ENCODE measurements at places on chromosomes 13 and 19. TPM values are rescaled to one million over a fixed set of nuclear protein-coding genes. Genes with fewer than 3 reads are reported as not detected.

The TEX26 gene
- not detected for total RNA-seq

- DNase-seq: no peak
Measured at GRCh38 chr13:71306821-71307220, 560.2 kb downstream of the DACH1 start.

GRCh38 chr13:38758277-38758676 is 71.4 kb downstream of the FREM2 start:
- no peak for DNase-seq

GRCh38 chr13:97179501-97179900 is 42.6 kb upstream of the MBNL2 start:
- no peak for DNase-seq

- no peak for DNase-seq
Measured at GRCh38 chr13:25806264-25806974, 245.4 kb downstream of the SHISA2 start.

Measured in G401 (cell line).